A549 treated with ZK216348 at 1 μM for 4 hours (cell line): ENCODE measurements at places on chromosomes 5 and 9. TPM values are rescaled to one million over a fixed set of nuclear protein-coding genes. Genes with fewer than 3 reads are reported as not detected.

The PPP1R26 gene
- 10.5 to 21.5 TPM (median 20.0 TPM) in 5 replicates for total RNA-seq

The SLC23A1 gene
- 0.91 to 1.4 TPM (median 1.1 TPM) in 5 replicates for total RNA-seq

The SLC34A1 gene
- not detected in 5 replicates for total RNA-seq

The SURF4 gene
- 155 to 210 TPM (median 205 TPM) in 5 replicates for total RNA-seq

The FOXD4L5 gene
- total RNA-seq, result 0.06 to 0.11 TPM (median 0.11 TPM) in 3 of 5 replicates, not detected in the others

The RALGPS1 gene
- 1.4 to 2.9 TPM (median 1.8 TPM) in 5 replicates for total RNA-seq
